HFF-Myc (cell line): ENCODE measurements at places on chromosomes 16 and 17.

GRCh38 chr17:28041844-28042656 is 427 bp upstream of the NLK start:
- peak; percentile 20 for DNase-seq

GRCh38 chr17:58710948-58711552 is 18.6 kb downstream of the RAD51C start:
- DNase-seq: peak; percentile 22

GRCh38 chr17:74961657-74962350 is 10.8 kb downstream of the HID1 start:
- DNase-seq: peak; percentile 48

DNA sequence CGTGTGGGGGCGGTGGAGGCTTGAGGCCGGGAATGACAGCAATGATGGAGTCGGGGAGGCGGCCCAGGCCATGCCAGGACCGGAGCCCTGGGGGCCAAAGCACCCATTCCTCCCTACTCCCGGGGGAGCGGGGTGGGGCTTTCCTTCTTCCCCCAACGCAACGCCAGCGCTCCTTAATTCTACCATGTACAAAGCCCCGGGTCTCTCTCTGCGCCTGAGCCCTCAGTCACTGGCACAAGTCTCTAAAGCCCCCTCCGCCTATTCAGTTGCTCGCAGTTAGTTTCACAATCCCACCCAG is 245 bp upstream of the RNF227 start:
- no peak for DNase-seq

DNA sequence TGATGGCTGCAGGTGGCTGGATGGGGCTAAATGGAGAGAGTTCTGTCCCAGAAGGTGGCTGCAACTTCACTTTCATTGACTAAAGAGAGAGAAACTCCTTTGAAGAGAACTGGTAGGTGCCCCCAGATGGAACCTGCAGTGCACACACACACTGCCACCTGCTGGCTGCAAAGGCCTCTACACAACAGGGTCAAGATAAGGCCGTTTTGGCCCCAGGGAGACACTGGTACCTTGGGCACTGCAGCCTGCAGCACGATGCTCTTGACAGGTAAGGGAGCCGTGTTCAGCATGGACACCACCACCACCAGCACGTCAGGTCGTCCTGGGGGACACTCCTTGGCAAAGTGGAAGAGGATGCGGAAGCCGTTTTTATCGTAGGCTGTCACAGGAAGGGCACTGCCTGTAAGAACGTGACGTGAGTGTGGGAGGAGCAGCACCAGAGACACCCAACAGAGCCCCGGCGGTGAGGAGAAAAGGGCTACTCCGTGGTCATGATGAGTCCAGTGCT is 22.7 kb downstream of the GGA3 start:
- no peak for DNase-seq

GRCh38 chr17:57327176-57327970 is 71.0 kb downstream of the MSI2 start:
- DNase-seq: no peak

DNA sequence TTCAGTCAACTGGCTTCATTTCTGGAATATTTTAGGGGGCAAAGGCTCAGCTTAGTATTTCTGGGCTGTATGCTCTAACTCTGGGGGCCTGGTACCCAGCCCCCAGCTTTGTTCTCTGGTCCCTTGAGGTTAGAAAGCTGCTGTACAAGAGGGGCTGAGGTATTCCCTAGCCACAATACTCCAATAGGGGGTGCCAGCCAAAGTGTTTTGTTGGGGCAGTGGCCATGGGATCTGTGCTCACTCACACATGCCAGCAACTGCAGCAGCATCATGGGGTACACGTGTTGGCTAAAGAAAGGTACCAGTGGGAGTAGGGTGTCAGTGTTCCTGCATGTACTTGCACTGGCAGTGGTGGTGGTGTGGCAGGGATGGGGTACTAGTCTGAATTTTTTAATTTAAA is 257.3 kb downstream of the CA10 start:
- no peak for DNase-seq

GRCh38 chr16:64397945-64398508 is 723.8 kb downstream of the CDH11 start:
- DNase-seq: no peak

DNA sequence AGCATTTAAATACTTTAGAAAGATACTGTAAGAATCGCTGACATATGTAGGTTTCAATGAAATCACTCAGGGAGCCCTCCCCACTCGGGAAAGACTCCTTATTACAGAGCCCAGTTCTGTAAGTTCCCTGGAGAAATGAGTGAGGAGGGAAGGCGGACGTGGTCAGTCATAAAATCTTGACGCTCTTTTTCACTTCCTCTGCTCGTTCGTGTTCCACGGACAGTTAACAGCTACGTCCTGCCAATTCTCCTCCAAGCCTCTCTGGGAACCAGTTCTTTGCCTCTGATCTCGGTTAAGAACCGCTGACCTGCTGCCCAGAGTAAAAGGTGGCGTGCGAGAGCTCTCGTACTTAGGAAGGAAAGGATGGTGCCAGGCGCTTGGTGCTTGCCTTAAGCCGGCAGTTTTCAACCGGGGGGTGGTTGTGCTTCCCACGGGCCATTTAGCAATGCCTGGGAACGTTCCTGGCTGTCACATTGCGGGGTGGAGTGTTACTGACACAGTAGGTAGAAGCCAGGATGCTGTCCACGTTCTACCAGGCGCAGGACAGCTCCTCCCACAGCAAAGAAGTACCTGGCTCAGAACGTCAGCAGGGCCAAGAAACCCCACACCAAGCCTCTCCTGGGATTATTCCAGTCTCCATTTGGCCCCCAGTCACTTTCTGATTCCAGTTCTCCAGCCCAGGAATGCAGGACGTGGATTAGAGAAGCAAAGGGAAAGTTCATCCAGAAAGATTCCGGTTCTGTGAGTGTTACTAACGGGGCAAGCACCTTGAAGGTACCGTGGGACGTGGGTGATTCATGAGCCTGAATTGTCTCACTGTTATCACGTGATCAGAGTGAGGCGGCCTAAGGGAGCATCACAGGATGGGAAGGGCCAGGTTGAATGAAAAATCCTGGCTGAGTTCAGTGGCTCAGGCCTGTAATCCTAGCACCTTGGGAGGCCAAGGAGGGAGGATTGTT is 87.7 kb downstream of the MRM3 start:
- no peak for DNase-seq

- no peak for DNase-seq
Measured at GRCh38 chr16:814974-815373, 14.4 kb upstream of the GNG13 start.

GRCh38 chr16:73056921-73057290 is 9.0 kb upstream of the ZFHX3 start:
- DNase-seq: no peak

DNA sequence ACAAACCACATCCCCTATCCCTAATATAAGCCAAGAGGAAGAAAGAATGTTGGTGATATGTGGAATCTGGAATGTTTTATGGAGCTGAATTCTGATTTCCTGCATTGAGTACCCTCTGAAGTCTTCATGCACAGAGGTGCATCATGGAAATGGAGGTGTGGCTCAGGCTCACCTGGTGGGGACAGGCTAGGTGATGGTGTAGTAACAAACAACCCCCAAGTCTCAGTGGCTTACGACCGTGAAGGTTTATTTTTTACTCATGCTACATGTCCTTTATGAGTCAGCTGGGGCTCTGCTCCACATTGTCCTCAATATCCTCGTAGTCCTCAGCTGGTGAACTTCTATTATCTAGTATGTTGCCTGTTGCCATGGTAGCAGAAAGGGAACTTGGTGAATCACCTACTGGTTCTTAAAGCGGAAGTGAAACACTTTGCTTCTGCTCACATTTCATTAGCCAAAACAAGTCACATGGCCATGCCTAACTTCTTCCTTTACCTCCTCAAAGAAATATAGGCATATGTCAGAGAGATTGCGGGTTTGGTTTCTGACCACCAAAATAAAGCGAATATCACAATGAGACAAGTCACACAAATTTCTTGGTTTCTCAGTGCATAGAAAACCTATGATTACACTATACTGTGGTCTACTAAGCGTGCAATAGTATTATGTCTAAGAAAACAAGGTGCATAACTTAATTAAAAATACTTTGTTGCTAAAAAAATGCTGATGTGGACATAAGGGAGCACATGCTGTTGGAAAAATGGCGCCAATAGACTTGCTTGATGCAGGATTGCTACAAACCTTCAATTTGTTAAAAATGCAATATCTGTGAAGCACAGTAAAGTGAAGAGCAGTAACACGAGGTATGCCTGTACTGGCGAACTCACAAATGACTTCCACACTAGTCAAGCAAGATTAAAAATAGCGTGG is at the start of gene PMFBP1:
Gene PMFBP1 (minus strand): TSS at position 51 of the 930 bp plus-strand sequence. CDS start 947 bp downstream, outside the sequence.
- peak; percentile 56 for DNase-seq

DNA sequence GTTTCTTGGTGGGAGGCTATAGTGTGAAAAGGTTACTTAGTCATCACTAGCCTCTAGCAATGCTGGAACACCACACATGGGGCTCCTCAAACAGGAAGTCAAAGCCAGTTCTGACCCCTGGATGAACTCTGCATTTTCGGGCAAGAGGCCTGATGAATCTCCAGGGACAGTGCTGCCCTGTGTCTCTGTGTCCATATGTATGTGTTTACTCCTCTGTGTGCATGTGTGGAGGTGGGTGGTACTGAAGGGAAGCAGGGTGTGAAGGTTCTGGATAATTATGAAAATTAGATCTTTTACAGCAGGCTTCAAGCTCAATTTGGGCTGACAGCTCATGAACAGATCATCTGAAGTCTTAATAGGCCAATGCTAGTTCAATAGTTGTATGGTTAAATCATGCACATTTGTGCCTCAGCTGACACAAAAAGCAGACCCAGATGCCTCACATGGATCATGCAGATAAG is 133.6 kb downstream of the SNX11 start:
- DNase-seq: peak; percentile 56

DNA sequence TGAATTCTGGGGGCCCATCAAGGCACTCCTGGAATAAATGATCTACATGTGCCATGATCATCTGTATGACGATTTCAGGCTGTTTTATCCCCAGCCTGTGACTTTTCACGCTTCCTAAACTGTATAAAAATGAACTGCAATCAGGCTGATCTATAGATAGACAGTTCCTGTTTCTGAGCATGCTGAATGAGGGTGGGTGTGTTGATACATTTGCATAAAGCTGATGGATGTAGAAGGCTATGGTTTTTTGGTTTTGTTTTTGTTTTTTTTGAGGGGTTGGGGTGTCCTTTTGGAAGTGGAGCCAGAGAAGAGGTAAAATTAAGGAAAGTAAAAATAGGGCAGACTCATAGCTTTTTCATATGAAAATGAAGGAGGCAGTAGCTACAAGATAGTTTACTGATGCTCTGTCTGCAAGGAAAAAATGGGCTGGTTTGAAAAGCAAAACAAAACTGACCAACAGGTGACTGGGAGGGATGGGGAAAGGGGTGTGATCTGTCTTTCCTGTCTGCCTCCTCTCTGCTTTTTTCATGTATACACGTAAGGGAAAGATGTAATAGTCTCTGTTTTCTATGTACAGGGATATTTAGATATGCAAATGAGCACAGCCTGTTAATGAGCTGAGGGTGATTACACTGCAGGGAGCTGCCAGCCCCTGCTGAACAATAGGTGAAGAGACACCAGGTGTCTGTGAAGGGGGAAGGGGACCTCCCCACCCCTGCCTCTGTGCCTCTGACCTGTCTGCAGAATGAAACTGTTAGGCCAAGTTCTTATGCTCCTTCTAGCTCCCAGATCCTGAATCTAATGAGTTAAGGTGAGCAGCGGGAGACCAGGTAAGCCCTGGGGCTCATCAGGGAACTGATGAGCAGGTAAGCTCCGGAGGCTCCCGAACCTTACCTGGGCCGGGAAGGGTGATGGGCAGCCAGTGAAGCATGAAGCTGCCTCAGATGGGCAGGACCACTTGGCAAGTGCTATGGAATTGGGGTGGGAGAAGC is 46.6 kb upstream of the LYRM9 start:
- no peak for DNase-seq

GRCh38 chr17:20223808-20224328 is 214.7 kb downstream of the SPECC1 start:
- no peak for DNase-seq

GRCh38 chr17:5745111-5745813 is 161.0 kb upstream of the NLRP1 start:
- no peak for DNase-seq

GRCh38 chr17:82767041-82767754 is 15.3 kb downstream of the TBCD start:
- no peak for DNase-seq

GRCh38 chr16:86710602-86710950 is 132.2 kb downstream of the FOXL1 start:
- no peak for DNase-seq

DNA sequence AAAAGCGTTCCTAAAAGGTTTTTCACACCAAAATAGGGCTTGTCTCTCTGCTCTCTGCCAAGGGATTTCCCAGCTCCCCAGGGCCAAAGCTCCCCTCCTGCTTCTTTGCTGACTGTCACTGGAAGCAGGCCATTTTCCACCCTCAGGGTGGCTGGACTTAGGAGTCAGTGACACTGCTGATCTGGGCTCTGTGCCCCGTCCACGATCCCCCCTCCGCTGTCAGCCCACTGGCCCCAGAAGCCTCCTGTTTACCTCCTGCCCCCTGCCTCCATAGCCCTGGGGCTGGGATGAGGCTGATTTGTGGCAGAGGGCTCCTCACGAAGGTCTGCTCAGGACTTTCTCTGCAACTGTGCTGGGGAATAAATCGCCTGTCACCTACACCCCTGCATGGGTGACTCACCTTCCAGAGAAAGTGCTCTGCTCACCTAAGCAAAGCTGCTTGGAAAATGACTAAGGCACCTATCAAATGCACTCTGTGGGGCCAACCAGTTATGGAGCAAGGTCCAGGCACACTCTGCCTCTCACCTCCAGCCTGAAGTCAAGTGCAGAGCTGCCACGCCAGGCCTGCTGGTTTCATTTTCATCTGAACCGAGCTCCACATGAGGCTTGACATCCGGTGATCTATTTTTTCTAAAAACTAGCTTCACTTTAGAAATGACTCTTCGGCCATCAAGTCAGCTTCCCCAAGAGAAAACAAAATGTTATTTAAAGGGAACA is 4.9 kb downstream of the MAP3K14 start:
- no peak for DNase-seq

GRCh38 chr17:12789481-12790248 is at the start of gene ARHGAP44:
Gene ARHGAP44 (plus strand): TSS chr17:12789498. CDS start chr17:12789839, 341 bp downstream.
- DNase-seq: no peak

DNA sequence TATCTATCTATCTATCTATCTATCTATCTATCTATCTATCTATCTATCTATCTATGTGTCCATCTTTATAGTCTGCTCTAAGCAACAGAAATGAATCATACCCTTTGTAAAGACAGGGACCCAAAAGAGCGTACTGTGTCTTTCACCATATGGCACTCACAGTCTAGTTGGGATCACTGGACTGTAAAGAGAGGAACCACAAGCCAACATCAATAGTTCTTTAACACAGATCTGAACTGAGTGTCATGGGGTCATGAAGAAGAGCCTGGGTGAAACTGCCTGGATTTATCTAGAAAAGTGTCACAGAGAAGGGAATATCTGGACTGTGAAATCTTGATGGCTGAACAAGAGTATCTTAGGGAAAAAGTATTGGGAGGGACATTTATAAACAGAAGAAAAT is 619.1 kb upstream of the SOX9 start:
- DNase-seq: no peak
